ENCODE measurements at places on chromosomes 2 and 18.

DNA sequence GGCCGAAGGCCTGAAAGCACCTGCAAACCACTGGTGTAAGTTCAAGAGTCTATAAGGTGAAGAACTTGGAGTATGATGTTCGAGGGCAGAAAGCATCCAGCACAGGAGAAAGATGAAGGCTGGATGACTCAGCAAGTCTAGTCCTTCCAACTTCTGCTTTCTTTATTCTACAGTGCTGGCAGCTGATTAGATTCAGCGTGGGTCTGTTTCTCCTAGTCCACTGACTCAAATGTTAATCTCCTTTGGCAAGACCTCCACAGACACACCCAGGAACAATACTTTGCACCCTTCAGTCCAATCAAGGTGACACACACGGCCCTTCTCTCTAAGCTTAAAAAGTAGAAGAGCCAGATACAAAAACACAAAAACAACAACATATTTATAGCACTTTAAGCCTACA lies 43.4 kb downstream of the NMS start:
- peak; percentile 88 for DNase-seq

DNA sequence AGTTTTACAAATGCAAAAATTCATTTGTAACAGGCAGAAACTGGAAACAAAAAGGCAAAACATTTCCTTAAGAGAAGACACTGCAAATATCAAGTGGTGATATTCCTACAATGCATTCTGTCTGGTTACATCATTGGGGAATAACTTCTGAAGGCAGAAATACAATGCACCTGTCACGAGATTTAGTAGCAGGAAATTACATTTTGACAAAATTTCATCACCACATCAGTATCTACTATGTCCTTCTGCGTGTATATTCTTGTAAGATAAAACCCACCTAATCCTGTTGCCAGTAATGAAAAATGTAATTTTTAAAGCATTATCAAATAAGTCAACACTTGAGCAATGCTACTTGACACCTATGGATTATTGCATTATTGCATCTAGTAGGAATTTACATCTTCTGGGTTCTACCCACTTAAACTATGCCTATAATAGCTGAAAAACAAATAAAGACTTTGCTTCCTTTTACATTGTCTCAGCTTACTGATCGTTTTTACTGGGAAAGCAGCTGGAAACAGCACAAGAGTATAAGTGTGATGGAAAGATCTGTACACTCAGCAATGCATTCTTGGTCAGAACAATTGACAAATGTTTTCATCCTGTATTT lies 59.5 kb downstream of the IRS1 start:
- no peak for DNase-seq

DNA sequence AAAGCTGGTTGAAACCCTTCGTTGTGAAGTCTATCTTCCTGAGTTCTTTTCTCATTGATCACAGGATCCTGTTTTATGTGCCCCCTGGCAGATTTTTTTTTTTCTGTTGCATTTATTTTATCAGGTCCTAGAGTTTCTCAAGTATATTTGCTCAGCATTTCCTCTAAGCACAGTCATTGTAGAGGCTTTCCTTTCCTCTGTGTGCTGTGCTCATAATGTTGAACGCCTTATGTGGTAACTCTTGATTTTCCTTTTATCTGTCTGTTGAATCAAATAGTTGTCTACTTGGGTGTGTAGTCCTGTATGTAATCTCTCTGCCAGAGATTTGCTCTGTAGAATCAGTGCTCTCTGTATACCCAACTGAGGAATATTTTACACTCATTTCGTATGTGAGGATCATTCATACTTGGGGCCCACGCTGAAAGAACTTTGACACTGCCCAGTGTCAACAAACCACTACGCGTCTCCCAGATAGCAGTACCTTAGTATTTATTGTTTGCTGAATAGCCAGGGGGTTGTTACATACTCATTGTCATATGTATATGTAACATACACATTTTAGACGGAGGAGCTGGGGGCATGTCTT lies 118.2 kb downstream of the CTNNA2 start:
- no peak for DNase-seq

- DNase-seq: peak; percentile 47
Measured at GRCh38 chr2:232761301-232761907, 15.0 kb downstream of the KCNJ13 start.

DNA sequence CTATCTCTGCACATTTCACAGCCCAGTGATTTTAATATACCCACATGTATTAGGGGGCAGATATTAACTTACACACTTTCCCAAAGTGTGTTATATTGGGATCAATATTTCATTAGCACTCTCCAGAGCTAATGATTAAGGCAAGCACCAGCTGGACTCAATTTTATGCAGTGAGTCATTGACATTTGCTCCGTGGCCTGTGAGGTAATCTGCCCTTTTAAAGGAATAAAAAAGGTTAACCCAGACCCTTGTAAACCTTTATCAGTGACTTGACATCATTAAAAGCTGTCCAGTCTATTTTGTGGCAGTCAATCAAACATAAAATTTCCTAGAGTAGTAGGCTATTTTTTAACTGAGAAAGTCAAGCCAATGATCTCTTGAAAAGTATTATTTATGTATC lies 1870.4 kb upstream of the CELF4 start:
- DNase-seq: no peak

DNA sequence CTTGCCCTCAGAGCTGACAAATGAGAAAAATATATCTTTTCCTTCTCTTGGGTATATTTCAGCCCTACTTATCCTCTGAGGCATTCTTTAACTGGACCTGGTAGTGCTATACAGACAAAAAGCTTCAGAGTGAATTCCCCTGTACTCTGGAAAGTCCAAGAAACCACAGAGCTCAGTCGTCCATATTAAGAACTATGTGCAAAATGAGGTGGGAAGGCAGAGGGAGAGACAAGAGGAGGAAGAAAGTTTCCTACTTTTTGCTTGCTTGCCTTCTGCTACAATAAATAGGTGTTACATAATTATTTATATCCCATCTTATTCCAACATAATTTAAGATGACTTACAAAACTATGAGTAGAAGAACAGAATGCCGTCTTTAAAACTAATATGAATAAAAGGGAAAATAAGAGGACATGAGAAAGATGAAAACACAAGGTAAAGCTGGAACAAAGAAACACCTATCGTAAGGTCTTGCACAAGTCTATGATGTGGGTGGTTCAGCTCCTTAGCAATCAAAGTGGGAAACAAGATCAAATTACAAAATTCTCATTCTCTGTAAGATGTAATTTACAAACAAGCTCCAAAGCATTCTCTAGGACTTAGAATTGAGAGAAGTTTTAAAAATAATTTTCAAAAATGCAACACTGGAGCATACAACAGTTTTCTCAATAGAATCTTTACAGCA lies 97.9 kb downstream of the BAZ2B start:
- no peak for DNase-seq

DNA sequence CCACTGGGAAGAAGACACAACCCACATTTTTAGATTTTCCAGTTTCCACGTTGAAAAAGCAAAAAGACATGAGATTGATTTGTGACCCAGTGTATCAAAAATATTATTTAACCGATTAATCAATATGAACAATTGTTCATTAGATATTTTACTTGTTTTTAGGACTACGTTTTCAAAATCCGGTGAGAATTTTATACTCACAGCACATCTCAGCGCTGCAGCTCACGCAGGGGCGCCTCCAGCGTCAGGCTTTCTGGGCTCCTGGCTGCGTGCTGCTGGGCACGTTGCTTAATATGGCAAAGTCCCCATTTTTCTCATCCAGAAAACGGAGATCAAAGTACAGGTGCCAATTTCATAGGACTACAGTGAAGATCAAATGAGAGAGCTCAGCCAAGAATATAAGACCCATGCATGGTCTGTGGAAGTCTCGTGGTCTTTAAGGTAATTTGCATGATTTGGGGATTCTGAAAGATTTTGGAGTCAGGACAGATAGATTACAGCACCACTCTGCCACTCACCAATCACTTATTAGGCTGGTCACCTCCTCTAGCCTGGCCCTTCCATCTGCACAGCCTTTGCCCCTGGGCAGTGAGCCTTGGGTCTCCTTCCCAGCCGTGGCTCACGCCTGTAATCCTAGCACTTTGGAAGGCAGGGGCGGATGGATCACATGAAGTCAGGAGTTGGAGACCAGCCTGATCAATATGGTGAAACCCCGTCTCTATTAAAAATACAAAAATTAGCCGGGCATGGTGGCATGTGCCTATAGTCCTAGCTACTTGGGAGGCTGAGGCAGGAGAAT lies 36.2 kb downstream of the PTPN18 start:
- DNase-seq: no peak

GRCh38 chr2:7539760-7540159 lies 622.5 kb downstream of the RNF144A start:
- DNase-seq: no peak

GRCh38 chr2:69544951-69545350 lies 98.6 kb downstream of the AAK1 start:
- DNase-seq: peak; percentile 42

- peak; percentile 23 for DNase-seq
Measured at GRCh38 chr2:9939587-9940485, 11.7 kb upstream of the GRHL1 start.

DNA sequence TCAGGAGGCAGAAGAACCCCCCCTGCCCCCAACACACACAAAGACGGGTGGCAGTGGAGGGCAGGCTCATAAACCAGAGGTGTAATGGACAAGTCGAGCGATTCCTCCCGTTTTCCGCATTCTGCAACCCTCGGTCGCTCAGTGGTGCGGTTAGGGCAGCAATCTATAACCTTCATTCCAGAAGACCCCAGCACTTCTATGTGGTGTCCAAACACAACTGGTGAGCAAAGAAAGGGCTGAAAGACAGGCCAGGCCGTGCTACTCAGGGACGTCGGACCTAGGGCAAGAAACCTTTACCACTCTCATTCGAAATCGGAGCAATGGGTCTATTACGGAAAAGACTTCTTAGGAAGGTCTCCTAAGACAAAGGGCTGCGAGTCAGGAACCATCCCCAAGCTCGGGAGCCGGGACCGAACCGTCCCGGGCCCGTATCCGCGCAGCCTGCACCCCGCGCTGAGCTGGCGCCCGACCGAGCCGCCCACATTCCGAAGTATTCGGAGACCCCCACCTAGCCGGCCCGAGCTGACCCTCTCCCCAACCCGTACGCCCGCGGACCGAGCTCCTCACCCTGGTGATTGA lies 568 bp downstream of the ARL5A start:
- peak; percentile 46 for DNase-seq

DNA sequence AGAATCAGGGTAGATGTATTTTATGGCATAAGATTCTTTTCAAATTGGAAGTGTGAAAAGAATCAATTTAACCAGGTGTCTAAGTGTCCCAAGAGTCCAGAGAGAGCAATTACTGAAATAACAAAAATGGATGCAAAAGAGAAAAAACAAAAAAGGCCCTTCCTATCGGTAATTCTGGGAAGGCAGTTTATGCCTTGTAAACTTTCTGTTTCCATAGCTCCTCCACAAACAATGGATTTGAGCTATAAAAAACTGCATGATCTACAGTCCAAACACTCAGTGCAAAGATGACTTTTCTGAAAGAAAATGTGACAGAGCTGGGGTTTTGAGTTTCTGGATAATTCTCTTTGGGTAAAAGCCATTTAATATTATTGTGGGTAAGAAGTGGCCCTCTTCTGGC lies 366.1 kb downstream of the EN1 start:
- DNase-seq: no peak

- DNase-seq: no peak
Measured at GRCh38 chr2:43058726-43059110, 167.7 kb downstream of the ZFP36L2 start.

DNA sequence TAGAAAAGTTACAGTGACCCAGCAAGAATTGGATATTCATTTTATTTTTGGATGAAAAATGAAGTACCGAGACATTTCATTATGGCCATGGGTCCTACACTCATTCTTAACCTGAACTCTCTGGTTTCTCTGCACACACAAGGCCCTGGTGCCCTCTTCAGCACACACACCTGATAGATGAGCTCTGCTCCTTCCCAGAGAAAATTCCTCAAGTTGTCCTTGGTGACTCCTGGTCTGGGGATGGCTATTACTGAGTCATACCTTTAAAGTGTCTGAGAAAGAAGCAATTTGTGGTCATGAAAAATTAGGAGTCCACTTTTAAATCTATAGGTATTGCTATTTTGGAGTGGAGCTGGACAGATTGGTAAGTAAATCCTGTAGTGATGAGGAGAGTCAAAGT lies 311.5 kb downstream of the CDH2 start:
- DNase-seq: no peak

DNA sequence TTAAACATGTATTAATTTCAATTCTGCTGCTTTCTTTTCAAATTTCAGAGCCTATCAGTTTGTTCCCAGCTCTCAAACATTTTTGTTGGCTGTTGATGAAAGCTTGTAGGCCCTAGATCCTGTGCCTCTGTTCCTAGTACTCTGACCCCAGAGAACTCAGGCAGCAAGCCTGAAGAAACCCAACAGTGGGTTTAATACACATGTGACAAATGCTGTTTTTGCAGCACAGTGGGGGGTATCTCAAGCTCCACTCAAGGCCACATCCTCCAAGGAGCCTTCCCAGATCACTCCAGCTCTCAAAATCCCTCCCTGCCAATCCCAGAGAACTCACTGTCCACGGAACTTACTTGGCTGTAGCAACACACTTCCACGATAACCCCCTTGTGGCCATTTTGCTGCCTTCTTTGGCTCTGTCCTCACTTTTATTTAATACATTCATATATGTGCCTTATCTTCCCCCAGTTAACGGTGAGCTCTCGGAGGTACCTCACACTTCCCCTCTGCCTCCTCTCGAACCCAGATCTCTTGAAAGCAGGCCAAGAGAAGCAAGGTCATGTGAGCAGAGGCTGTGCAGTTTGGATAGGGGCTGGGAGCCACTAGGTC lies 122.4 kb downstream of the TNS1 start:
- no peak for DNase-seq

DNA sequence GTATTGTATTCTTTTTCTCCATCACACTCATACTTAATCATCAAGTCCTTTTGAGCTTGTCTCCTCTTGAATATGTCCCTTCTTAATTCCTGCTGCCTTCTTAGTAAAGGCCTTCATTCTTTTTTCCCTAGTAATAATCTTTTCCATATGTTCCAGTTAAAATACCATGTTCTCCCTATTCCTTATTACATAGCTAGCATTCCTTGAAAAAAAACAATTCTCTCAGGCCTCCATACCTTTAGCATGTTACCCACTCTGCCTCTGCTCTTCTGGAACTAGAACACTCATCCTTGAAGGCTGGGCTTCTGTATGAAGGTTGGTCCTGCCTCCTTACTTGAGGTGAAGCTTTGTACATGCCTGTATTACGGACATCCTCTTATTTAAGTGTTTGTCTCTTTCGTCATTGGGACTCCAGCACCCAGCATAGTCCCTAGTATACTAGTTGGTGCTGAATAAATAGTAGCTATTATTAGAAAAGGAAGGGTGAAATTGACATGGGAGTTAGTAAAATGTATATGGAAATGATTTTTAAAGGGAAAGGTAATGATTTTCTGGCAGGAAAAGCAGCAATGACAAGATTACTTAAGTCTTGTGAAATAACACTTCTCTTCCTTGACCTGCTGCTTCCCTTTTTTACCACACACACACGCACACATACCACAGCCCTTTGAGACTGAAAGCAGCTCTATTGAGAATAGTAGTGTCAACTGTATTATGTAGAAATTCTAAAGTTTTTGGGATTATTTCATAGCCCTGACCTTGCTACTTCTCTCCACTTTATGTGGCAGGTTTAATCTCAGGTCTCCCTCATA lies 45.6 kb downstream of the REL start:
- no peak for DNase-seq

Data from hematopoietic multipotent progenitor cell treated with erythropoietin and hydrocortisone succinate and interleukin-3 and kit ligand, for 8 days (in vitro differentiated cells).